ENCODE measurements at places on chromosomes 6 and 20.

- no peak for DNase-seq
These were observed 194.9 kb downstream of the GPX5 start for GRCh38 chr6:28720357-28721231.

GRCh38 chr6:163260111-163260895, 154.2 kb upstream of the QKI start:
- no peak for DNase-seq

GRCh38 chr20:37361336-37361735, 15.4 kb downstream of the SRC start:
- DNase-seq: no peak

DNA sequence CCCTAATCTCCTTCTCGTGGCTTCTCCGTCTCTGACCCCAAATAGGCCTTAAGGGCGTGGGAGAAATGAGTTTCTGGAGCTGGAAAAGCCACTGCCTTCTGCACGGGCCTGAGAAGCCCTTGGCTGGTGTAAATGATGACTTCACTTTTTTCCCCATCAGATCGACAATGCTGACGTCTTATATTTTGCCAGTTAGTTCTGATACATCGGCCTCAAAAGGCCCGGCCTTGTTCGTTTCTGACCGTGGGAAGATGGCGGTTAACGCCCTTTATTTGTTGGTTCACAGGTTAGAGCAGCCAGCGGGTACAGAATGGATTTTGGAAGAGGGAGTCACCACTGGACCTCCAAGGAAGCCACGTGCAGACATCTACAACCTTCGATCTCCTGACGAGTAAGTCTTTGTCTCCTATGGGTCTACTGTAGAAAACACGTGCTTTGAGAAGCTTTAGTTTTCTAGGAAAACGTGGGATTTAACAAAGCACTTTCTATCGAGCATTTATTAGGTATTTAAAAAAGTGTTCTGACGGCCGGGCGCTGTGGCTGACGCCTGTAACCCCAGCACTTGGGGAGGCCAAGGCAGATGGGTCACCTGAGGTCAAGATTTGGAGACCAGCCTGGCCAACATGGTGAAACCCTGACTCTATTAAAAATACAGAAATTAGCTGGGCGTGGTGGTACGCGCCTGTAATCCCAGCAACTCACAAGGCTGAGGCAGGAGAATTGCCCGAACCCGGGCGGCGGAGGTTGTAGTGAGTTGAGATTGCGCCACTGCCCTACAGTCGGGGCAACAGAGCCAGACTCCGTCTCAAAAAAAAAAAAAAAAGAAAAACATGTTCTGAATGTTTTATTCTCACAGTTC, 1.2 kb upstream of the ZNFX1 start:
- no peak for DNase-seq

DNA sequence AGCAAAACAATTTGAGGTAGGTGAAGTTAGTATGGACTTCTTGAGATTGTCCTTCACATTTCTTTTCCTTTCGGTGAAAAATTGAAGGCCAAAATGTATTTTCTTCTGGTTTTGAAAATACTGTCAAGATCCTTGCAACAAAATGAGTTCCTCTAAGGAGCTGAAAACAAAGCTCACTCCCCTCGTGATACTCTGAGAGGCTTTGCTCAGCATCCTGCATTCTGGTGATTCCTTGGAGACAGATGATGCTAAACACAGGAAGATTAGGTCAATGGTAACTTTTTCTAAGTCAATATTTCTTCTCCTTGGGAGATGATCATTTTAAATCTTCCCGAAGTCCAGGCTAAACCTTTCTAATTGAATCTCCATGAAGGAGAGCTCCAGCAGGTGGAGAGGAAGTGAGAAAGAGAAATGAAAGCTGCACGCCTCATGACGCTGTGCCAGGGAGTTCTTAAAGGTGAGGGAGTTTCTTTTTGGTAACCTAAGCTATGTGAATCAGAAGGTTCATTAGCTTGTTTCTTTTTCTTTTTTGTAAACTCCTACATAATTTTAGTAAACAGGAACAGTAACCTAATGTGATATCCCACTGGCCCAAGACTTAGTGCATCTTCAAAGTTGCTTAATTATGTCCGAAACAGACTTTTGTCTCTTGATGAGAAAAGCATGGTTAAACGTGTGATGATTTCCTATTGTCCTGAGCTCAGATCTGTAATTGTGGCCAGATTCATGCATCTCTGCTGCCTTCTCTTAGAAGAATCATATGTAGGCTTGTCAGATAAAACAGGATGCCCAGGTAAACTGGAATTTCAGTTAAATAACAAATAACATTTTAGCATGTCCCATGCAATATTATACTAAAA, 15.0 kb downstream of the ESR1 start:
- no peak for DNase-seq

- DNase-seq: no peak
These were observed 14.3 kb upstream of the EPM2A start for GRCh38 chr6:145749632-145750031.

DNA sequence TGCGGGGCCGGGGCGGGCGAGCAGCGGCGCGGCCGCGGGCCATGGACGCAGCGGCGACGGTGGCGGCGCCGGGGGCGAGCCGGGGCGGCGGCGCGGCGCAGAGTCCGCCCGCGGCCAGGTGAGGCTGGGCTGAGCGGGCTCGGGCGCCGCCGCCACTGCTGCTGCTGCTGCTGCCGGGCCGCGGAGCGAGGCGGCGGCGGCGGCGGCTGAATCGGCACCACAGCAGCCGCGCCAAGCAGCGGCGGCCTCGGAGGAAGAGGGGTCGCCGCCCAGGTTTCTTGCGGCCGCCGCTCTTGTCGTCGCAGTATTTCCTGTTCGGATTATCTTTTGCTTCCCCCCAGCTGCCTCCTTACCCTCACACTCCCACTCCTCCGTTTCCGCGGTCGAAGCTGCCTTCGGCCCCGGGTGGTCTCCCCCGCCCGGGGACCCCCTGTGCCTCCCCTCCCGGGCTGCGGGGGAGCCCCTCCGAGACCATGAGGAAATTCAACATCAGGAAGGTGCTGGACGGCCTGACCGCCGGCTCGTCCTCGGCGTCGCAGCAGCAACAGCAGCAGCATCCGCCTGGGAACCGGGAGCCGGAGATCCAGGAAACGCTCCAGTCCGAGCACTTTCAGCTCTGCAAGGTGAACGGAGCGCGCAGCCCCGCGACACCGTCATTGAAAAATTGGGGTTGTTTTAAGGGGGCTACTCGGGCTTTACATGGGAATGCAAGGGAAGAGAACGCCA, at the start of gene STXBP5:
Gene STXBP5, plus strand, starts transcription at position 358 of the 726 bp plus-strand sequence. Its CDS starts 116 bp downstream, at position 474.
- DNase-seq: no peak

GRCh38 chr6:116166369-116166768, 40.4 kb upstream of the COL10A1 start:
- no peak for DNase-seq

GRCh38 chr6:39041072-39041471, 7.5 kb upstream of the GLP1R start:
- DNase-seq: no peak

GRCh38 chr6:71412559-71413140, 124.0 kb downstream of the OGFRL1 start:
- no peak for DNase-seq

GRCh38 chr6:38929560-38929959, 119.0 kb upstream of the GLP1R start:
- no peak for DNase-seq

GRCh38 chr6:159098636-159099106, 53.9 kb upstream of the TAGAP start:
- DNase-seq: no peak

DNA sequence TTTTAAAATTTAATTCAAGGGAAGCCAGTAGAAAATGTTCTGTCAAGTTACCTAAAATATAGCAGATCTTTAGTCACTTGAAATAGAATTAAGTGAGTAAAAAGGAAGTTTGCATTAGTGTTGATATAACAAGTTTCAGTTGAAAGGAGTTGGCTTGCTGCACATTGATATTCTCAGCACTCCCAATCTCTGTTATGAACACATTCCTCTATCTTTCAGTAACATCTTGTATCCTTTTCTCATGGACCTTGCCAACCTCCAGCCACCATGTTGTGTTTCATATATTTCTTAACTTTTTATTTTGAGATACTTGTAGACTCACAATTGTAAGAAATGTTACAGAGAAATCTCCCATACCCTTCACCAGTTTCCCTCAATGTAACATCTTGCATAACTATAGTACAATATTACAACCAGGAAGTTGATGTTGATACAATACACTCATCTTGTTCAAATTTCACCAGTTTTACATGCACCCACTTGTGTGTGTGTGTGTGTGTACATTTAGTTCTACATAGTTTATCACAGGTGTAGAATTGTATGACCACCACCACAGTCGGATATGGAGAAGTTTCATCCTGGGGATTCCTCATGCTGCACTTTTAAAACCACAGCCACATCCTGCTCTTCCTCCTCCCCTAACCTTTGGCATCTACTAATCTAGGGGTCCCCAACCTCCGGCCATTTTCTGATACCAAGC, 20.2 kb upstream of the PAQR8 start:
- no peak for DNase-seq

DNA sequence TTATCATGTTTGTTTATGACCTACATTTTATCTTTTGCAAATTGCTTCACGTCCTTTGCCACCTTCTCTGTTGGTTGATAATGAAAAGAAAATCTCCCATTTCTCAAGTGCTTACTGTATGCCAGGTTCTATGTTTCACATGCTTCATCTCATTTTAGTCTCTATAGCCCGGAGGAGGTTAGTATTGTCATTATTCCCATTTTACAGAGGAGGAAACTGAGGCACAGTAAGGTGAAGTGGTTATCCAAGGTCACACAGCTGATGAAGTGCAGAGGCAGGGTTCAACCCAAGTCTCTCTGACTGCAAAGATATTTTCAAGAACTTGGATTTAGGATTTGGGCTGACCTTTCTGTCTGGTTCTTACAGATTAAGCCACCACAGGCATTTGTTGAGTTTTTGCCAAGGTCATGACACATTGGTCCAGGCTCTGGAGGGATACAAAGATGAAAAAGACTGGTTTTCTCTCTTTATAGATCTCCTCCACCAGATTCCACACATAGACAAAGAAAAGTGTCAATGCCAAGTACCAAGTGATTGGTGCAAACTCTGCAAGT, 20.6 kb downstream of the CNBD2 start:
- DNase-seq: no peak

DNA sequence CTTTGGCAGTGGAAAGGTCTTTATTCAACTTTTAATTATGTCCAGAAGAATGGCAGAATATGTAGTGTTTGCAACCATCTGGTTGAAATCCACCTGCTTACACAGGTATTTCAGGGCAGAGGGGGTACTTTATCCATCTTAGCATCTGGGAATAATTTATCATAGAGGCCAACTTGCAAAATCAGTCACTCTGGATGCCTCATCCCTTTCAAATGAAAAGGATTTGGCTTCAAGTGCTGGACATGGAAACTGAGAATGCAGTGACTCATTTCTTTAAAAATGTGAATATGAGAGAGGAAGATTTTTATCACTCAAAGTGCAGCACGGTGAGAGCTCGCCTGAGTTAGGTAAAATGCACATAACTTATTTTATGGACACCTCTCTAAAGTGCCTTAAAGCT, 758.3 kb downstream of the KIF16B start:
- no peak for DNase-seq

DNA sequence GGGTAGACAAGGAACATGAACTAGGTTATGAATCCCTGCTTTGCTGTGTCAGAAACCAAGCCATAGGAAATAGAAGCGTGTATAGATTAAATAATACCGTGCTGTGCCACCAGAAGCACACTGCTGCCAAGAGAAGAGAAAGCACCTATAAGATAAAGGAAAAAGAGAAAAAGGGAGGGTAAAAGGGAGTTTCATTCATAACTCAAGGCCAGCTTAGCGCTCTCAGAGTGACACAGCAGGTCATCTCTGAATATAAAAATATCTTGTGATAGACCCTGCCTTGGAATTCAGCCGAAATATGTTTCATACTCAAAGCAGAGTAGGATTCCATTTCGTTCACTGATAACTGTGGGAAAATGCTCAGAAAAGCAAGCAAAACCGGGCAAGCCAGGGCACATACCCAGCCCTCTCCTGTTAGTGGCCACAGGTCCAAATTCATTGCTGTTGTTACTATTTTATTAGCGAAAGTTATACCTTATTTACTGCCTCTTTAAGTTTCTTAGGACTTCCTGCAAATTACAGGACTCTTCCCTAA, 8.7 kb downstream of the JAG1 start:
- no peak for DNase-seq

- DNase-seq: no peak
These were observed 2.6 kb upstream of the ADGB start for GRCh38 chr6:146595972-146596731.

- DNase-seq: no peak
These were observed 9.0 kb downstream of the C20orf203 start for GRCh38 chr20:32664678-32665159.

GRCh38 chr6:98516206-98516605, 318.2 kb upstream of the POU3F2 start:
- no peak for DNase-seq

DNA sequence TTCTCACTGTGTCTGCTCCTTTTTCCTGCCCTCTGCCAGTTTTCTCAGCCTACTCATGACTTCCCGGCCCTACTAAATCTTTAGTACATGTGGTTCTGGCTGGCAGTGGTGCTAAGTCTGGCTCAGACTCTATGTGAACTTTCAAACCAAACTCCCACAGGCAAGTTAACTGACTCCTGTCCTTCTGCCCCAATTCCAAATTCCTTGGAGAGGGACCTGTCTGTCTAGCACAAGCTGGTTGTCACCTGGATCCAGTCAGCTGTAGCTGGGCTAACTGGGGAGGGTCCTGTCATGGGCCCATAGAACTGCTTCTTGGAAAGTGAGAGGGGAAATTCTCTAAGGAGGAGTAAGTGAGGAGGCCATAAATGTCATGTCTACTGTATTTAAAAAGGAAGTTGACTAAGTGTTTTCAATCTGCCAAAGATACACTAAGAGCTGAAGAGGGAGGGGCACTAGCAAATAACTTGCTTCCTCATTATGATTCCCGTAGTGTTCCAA, 240.1 kb downstream of the KCNQ5 start:
- no peak for DNase-seq

DNA sequence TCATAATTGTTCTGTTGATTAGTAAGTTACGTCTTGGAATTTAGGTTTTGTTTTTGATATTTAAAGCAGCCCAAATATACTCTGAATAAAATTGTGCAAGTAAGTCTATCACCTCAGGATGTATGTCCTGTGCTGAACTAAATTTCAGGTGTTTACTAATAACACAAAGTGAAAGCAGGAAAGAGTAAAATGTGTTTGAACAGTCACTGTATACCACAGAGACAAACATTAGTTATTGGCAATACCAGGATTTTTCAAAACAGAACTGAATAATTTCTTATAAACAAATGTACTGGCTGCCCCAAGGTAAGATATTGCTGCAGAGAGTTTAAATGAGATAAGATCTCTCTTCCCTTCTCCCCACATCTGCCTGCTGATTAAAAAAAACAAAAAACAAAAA, 404.7 kb upstream of the RUNX2 start:
- no peak for DNase-seq
